ENCODE measurements at places on chromosomes 16 and 17. TPM values are rescaled to one million over a fixed set of nuclear protein-coding genes. Genes with fewer than 3 reads are reported as not detected.

HOXB6 gene
- total RNA-seq, result 0.83 TPM

ZNF624 gene
- total RNA-seq, result 3.7 TPM

CD300E gene
- total RNA-seq, result 0.19 TPM

MT1H gene
- not detected for total RNA-seq

FBXL16 gene
- total RNA-seq, result not detected

GFAP gene
- 0.94 TPM for total RNA-seq

GPRC5C gene
- 39.2 TPM for total RNA-seq

SLC13A2 gene
- total RNA-seq, result not detected

GRCh38 chr17:37429453-37429852 is 22.8 kb downstream of the TADA2A start:
- no peak for DNase-seq

GRCh38 chr16:2490190-2491105 is 15.5 kb downstream of the TBC1D24 start:
- no peak for DNase-seq

- no peak for DNase-seq
Observed at GRCh38 chr16:79051313-79051712, 549.2 kb downstream of the MAF start.

DNA sequence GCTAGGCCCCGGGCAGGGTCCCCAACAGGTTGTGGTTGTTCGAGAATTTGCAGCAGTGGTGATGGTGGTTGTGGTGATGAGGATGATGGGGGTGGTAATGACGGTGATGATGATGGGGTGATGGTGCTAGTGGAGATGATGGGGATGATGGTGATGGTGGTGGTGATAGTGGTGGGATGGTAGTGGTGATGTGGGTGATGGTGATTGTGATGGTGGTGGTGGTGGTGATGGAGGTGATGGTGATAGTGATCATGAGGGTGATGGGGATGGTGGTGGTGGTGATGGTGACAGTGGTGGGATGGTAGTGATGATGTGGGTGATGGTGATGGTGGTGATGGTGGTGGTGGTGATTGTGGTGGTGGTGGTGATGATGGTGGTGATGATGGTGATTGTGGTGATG is 343.3 kb downstream of the SEC14L1 start:
- no peak for DNase-seq

- DNase-seq, result no peak
Observed at GRCh38 chr16:26247063-26247462, 555.3 kb downstream of the HS3ST4 start.

GRCh38 chr17:51948128-51948527 is 210.4 kb downstream of the CA10 start:
- no peak for DNase-seq

GRCh38 chr16:7218936-7219335 is 113.7 kb upstream of the RBFOX1 start:
- no peak for DNase-seq

GRCh38 chr17:70157151-70157550 is 12.2 kb upstream of the KCNJ2 start:
- DNase-seq, result no peak

DNA sequence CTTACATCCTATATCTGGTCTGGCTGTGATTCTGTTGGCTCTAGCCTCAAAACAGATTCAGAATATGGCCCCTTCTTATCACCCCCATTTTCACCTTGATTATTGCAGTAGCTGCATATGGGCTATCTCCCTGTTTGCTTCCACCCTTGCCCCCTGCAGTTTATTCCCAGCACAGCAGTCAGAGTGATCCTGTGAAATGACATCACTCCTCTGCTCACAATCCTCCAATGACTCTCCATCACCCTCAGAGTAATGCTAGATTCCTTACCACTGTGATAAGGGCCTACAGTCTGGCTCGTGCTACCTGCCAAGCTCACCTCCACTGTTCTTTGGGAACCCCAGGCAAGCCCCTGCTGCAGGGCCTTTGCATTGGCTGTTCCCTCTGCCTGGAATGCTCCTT is 92.5 kb downstream of the ASIC2 start:
- no peak for DNase-seq

- DNase-seq, result peak; percentile 52
Observed at GRCh38 chr16:78444-79150, 572 bp downstream of the MPG start.

DNA sequence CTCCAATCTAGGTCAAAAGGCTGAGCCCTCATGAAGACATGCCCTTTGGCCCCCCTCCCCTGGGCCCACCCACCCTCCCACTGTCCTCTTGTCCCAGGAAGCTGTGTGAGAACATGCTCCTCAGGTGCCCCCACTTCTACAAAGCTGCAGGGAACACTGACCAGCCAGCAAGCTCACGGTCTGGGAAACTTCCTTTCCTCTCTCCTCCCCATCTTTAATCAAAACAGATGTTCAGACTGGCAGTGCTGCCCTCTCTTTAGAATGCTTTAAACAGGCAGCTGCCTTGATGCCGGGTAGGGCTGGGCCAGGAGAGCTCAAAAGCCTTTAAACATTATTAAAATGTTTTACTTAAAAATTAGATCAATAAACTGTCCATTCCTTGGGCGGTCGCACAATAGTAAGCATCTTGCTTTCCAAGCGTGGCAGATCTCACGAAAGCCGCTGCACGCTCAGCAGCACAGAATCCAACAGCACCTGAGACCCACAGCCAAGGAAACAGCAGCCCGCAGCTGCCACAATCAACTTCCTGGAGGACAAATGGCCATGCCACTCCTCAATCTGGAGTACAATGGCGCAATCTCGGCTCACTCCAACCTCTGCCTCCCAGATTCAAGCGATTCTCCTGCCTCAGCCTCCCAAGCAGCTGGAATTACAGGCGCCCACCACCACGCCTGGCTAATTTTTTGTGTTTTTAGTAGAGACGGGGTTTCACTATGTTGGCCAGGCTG is 399.2 kb downstream of the SLC39A11 start:
- DNase-seq, result no peak

DNA sequence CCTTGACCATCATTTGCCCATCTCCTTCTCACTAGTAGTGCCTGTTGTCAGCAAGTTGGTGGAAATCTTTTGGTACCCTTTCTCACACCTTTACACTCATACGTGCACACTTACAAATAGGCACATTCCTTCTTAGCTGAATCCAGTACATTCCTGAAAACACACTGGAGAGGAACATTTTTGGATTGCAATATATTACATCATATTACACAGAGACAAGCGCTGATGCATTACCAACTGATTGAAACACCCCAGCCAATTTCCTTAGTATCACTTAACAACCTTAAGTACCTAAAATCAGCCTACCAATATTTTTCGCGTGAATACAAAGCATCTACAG is 64.1 kb downstream of the PLCG2 start:
- DNase-seq, result no peak
